Activated T-helper 17 cell treated with anti-CD3 and anti-CD28 coated beads, Interleukin-2, amount 50 U/mL, for 72 hours (primary cell): ENCODE measurements at places on chromosomes 1 and 21. TPM values are rescaled to one million over a fixed set of nuclear protein-coding genes. Genes with fewer than 3 reads are reported as not detected.

DNA sequence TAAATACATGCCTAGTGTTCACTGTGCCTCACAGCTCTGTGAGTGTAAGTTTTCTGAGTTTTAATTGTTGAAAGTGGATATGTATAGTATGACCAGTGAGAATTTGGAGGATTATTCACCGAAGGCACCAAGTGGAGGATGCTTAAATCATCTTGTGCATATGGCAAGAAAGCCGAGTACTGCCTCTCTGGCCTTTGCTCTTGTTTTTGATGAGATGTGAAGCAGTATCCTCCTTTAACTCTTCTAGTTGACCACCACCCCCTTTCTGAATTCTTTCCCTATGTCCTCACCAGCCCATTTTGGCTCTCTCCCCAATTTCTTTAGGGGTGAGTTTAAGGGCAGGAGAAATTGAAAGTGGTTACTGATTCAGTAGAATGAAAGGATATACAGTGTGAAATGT is 130.4 kb downstream of the SYT2 start:
- ATAC-seq: no peak

DNA sequence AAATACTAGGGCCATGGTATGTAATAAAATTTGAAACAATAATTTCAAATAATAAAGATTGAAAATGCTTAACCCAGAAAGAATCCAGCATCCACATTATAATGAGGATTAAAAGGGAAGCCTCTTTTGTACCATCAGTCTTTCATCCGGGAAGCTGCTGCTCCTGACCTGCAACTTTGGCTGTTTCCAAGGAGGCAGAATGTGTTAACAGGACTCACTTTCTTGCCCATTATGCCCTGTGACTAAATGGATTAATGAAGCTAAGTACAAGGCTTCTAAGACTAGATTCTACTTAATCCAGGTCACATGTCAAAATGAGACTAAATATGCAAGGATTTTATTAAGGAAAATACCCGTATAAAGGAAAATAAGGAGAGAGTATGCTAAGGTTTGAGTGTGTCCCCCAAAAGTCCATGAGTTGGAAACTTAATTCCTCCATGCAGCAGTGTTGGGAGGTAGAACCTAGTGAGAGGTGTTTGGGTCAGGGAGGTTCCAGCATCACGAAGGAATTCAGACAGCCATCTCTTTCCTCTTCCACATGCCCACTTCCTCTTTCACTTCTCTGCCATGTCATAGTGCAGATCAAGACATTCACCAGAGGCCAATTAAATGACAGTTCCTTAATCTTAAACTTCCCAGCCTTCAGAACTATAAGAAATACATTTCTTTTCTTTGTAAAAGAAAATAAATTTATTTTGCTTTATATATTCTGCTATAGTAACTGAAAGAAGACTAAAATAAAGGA is 27.7 kb downstream of the FMO2 start:
- no peak for ATAC-seq

GRCh38 chr1:30083800-30084464 is 639.5 kb downstream of the MATN1 start:
- ATAC-seq: no peak

The LCE6A gene
- total RNA-seq: not detected

The SPRR1A gene
- not detected for total RNA-seq

The PPIAL4G gene
- total RNA-seq: 0.15 TPM

The PCSK9 gene
- not detected for total RNA-seq
